Karpas-422 (cell line): ENCODE measurements at places on chromosomes 4 and X.

DNA sequence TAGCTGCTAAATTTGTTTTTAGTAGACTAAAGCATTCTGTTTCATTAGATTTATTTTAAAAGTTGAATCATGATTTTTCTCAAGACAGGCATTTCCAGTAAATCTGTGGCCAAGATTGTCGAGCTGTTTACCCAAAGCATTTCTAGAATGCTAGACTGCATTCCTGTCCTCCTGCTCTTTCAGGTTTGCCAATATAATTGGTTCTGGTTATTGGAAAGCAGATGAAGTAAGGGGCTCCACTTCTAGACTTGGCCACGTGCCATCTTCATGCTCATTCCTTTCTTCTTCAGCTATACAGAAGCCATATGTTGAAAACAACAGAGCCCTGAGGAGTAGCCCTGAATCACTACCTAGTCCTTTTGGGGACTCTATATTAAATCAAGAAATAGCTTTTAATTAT is 62.5 kb downstream of the PGRMC2 start:
- DNase-seq = no peak

DNA sequence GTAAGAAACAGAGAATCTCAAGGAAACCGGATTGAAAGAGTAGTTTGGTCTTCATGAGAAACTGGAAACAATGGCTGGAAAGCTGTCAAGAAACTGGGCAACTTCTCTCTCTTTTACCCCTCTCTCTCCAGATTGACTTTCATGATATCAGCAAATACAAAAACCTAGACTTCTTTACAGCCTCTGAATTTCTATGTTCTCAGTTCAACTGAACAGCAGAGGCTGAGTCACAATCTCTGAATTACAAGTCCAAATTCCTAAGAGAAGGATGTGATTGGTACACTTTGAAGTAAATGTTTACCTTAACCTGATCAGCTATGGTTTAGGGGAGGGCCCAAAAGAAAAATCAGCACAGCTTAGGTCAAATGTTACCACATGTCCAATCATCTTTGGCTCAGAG is 974.9 kb downstream of the RPA4 start:
- DNase-seq = no peak

DNA sequence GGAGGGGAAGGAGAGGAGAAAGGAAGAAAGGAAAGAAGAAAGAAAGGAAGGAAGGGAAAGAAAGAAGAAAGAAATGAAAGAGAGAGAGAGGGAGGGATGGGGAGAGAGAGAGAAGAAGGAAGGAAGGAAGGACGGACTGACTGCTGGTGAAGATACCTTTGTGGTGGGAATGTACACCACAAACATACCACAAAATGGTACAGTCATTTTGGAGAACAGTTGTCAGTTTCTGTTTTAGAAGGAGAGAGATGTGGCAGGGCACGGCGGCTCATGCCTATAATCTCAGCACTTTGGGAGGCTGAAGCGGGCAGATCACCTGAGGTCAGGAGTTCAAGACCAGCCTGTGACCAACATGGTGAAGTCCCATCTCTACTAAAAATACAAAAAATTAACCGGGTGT is 40.0 kb upstream of the SHISA3 start:
- DNase-seq = peak; percentile 10

GRCh38 chr4:75512386-75513211 is 1.6 kb downstream of the RCHY1 start:
- DNase-seq = peak; percentile 42

DNA sequence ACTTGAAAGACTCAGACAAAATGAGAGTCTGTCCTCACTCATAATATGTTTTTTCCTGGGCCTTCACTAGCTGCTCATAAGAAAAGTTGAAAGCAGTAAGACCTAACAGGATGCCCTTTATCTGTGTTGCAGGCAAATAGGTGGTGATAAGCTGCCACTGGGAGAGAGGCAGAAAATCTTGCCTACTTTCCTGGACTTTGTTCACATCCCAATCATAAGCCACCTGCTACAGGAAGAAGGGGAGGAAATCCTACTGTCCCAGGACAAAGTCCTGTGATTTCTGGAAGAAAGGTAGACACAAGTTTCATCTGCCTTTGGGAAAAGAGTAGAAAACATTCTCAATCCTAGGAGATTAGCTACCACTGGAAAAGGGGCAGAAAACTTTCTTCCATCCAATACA is 13.3 kb upstream of the SPANXN2 start:
- DNase-seq = no peak

DNA sequence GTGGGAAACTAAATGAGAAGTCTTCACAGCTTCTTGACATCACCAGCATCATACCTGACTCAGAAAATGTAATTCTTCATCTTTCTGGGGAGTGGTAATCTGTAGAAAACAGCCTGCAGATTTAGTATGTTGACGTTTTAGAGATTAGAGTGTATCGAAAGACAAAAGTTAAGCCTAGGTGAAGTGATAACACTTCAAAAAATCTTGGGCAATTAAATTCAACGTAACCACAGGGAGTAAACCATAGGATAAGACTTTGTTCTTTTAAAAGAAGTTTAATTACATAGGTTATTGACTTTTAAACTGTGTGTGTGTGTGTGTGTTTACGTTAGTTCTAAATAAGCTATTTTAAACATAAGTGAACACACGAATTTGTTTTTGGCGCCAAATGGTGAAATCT is 1.8 kb upstream of the CXCL5 start:
- DNase-seq = no peak

- no peak for DNase-seq
Measured at GRCh38 chr4:3753726-3754412, 12.3 kb upstream of the ADRA2C start.

- DNase-seq = no peak
Measured at GRCh38 chr4:78310007-78310739, 241.4 kb upstream of the ANXA3 start.

DNA sequence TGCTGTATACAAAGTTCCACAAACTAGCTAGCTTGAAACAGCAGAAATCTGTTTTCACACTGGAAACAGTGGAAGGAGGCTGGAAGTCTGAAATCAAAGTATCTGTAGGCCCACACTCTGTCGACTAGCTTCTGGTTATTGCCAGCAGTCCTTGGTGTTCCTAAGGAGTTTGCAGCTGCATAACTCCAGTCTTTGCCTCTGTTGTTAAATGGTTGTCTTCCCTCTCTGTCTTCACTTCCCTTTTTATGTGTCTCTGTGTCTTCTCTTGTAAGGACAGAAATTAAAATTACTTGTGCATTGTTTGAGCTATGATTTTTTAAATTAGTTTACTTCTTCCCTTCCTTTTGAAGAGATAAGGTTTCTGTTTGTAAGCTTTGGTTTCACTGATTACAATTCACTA is 8.2 kb downstream of the MTHFD2L start:
- DNase-seq = no peak

GRCh38 chr4:144948009-144948408 is 150.0 kb downstream of the ANAPC10 start:
- no peak for DNase-seq

DNA sequence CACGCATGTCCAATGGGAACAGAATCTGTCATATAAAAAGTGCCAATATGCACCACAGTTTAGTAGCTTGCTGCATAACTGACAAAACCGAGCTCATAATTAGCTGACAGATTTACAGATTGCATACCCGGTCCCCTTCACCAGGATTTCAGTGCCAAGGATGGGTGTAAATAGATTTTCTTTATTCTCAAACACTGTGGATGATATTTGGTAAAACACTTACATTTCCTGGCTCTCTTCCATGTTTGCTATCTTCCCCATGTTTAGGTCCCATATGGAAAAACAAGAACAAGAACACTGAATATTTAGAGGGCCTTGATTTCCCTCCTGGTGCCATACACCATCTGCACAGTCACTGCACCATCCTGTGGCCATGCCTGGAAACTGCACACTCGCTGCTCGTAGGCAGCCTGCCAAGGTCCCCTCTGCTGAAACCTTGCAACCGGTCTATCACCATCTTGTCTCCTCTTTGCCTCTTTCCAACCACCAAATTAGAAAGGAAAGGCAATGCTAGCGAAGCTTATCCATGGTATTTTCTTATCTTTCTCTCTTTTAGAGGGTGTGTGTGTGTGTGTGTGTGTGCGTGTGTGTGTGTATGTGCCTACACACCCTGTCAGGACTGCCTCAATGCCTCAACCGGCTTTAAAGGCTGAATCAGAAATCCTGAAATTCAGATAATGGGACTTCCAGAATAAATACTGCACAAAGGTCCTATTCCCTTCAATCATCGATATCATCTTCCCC is 124.2 kb upstream of the MBNL3 start:
- DNase-seq = peak; percentile 76

DNA sequence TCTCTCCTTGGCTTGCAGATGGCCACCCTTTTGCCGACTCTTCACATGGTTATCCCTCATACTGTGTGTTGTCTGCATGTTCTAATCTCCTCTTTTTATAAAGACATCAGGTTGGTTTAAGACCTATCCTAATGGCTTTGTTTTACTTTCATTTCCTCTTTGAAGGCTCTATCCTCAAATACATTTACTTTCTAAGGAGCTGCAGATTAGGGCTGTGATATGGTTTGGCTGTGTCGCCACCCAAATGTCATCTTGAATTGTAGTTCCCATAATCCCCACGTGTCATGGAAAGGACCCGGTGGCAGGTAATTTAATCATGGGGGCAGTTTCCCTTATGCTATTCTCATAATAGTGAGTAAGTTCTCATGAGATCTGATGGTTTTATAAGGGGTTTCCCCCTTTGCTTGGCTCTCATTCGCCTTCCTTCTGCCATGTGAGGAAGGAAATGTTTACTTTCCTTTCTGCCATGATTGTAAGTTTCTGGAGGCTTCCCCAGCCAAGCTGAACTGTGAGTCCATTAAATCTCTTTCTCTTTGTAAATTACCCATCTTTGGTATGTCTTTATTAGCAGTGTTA is 204.5 kb downstream of the RELL1 start:
- DNase-seq = no peak

DNA sequence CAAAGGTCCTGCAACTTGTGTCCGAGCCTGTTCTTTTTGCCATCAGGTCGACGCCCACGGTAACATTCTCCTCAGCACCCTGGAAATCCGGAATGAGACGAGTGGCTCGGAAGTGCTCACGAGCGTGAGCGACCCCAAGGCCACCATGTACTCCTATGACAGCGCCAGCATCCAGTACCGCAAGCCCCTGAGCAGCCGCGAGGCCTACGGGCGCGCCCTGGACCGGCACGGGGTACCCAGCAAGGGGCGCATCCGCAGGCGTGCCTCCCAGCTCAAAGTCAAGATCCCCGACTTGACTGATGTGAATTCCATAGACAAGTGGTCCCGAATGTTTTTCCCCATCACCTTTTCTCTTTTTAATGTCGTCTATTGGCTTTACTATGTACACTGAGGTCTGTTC is 37.9 kb downstream of the COMMD8 start:
- DNase-seq = no peak

GRCh38 chr4:20260821-20261220 is 9.1 kb downstream of the SLIT2 start:
- DNase-seq = no peak

DNA sequence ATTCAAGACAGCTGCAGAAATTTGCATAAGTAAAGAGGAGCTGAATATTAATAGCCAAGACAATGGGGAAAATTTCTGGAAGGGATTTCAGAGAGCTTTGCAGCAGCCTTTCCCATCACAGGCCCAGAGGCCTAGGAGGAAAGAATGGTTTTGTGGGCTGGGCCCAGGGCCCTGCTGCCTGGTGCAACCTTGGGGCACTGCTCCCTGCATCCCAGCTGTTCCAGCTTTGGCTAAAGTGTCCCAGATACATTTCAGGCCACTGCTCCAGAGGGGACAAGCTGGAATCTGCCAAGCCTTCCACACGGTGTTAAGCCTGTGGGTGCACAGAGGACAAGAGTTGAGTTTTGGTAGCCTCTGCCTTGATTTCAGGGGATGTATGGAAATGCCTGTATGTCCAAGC is 185.6 kb upstream of the SFRP2 start:
- no peak for DNase-seq

DNA sequence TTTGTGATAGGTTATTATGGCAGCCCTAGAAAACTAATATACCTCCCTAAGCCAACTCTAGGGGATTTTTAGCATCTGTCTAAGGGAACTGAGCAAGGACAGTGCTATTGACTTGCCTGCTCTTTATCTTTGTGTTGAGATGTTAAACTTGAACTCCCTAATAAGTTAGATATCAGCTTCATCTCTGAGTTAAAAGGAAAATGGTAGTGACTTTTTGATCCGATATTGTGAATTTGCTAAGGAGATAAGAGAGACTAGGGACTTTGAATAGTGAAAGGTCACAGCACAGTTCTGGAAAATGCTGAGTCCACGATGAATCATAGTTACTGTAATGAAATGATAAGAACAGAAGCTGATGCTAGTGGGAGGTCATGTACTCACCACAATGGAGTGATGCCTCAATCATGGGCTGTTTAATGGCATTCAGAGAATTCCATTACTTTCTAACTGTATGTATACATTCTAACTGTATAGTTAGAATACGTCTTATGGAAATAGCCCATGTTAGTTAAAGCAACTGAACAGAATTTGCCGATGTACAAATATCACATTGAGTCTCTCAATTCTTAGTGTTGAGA is 147.2 kb downstream of the GLRA3 start:
- DNase-seq = no peak

DNA sequence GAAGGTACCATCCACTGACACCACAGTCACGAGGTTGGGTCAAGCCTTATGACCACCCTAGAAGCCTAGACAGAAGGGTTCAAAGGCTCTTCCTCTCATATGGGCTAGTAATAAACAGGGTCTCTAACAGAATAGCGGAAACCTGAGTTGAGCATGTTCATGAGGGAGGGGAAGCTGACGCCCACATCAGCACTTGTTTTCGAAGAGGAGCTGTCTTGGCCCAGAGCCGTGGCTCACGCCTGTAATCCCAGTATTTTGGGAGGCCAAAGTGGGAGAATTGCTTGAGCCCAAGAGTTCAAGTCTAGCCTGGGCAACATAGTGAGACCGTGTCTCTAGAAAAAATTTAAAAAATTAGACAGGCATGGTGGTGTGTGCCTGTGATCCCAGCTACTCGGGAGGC is 21.5 kb upstream of the TMSB4X start:
- no peak for DNase-seq

DNA sequence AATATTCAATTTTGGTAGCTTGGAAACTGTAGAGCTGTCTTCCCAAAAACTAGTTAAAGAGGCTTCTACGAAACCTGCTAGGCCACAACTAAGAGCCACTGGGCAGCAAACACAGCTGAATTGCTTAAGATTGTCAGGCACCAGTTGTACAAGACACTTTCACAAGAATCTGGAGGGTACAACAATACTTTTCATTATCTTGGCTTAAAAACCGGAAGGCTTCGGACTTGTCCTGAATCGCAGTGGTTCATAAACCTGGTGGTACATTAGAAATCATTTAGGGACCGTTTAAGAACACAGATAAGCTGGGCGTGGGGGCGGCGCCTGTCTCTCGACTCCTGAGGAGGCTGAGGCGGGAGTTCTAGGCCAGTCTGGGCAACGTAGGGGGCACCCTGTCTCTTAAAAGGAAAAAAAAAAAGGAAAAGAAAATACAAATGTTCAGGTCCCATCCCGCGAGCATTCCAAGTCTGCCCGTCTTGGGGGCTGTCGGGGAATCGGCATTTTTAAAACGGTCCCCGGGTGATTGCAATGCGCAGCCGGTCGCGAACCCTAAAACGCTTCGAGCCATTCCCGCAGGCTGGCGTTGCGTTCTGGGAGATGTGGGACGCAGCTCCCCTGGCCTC is 763 bp downstream of the PYURF start:
- peak; percentile 56 for DNase-seq

- no peak for DNase-seq
Measured at GRCh38 chr4:6527259-6527658, 47.7 kb upstream of the MAN2B2 start.

- no peak for DNase-seq
Measured at GRCh38 chr4:7428261-7429068, 6.3 kb downstream of the PSAPL1 start.

GRCh38 chrX:7112071-7112470 is 35.4 kb upstream of the STS start:
- DNase-seq = peak; percentile 90

- no peak for DNase-seq
Measured at GRCh38 chr4:103720661-103721060, 876 bp upstream of the TACR3 start.

- no peak for DNase-seq
Measured at GRCh38 chr4:82715731-82716617, 82.6 kb downstream of the SCD5 start.
